GDM1 (cell line): ENCODE measurements at places on chromosomes 6 and 20.

DNA sequence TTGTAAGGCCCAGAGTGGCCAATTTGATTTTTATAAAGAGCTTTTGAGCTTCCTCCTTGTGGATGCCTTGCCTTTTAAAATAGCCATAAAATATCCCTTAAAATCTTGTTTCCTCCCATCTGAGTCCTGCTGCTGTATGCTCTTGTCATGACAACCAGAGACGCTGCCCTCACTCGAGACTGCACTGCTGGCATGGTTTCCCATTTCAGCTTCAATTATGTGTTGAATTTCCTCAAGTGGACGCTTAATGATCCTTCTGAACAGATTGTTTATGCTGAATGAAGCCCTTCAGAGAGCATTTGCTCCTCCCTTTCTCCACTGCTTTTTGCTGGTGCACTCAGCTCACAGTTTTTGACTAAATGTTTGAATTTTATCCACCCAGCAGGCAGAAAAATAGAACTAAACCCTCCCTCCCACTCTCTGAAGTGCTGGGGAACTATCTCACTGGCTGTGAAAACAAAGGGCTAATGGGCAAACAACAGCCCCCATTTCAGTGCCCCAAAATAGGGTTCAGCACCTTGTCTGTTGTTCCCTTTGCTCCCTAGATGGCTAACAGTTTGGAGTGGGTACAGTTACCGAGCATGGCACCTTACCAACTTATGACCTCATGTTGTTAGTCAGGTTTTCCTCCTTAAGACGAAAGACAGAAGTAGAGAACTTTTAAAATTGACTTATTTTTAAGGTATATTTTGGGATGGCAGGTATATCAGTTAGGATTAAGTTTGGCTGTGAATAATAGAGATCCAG lies 45.5 kb upstream of the RNF8 start:
- DNase-seq = no peak

DNA sequence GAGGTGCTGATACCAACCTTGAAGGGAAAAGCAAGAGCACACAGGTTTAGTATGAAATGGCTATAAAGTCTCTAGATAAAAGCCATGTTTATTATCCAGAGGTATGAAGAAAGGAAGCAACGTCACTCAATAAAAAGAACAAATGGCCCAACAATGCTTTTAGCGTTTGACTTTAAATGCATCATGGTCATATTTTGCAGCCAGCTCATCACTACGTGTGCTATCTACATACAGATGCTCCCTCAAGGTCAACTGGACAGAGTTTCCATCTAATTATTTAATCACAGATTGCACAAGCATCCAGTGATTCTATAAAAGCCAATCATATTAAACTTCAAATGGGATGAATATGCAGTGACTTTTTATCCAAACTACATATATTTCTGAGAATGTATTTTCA lies 127.6 kb upstream of the SYNDIG1 start:
- no peak for DNase-seq

GRCh38 chr6:13761361-13762036 lies 49.9 kb upstream of the RANBP9 start:
- DNase-seq = no peak

DNA sequence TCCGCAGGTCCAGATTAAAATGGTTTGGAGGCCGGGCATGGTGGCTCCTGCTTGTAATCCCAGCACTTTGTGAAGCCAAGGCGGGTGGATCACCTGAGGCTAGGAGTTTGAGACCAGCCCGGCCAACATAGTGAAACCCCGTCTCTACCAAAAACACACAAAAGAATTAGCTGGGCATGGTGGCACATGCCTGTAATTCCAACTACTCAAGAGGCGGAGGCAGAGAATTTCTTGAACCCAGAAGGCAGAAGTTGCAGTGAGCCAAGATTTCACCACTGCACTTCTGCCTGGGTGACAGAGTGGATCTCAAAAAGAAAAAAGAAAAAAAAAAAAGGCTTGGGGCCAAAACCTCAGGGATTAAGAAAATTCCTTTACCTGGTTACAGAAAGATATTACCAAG lies 30.5 kb downstream of the C6orf15 start:
- DNase-seq = no peak

GRCh38 chr6:138673346-138674014 lies 100.1 kb upstream of the CCDC28A start:
- no peak for DNase-seq

GRCh38 chr20:51008718-51009117 lies 14.2 kb downstream of the KCNG1 start:
- no peak for DNase-seq

DNA sequence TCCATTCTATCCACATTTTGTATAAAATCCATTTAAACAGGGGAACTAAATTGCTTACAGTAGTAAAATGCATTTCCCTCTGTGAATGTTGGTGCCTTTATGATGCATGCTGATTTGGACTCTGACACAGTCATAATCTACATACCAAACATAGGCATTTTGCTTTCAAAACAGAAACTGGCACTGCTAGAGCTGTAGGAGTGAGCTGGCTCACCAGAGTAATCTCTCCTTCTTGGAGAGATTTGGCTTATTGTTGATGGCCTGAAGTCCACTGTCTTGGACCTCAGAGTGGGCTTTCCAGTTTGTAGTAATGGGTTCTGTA lies 363.2 kb upstream of the FLRT3 start:
- no peak for DNase-seq

GRCh38 chr6:36546308-36546919 lies 865 bp downstream of the STK38 start:
- no peak for DNase-seq

GRCh38 chr20:3323398-3323797 lies 84.1 kb downstream of the DNAAF9 start:
- no peak for DNase-seq

- DNase-seq = no peak
Observed at GRCh38 chr6:33373960-33374910, 17.4 kb upstream of the KIFC1 start.

DNA sequence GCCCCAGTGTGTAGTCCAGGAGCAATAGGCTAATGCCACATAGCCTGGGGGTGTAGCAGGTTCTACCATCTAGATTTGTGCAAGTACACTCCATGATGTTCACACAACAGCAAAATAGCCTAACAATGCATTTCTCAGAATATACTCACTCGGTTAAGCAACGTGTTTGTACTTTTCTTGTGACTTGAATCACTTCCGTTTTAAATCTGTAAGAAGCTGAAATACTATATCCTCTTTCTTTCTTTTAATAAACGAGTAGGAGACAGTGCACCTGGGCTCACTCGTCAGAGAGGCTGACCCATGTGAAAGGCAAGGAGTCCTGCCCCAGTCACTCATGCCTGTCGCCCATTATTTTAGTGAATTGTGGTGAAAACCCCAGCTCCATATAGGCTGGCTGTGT lies 201.6 kb downstream of the FOXA2 start:
- no peak for DNase-seq

DNA sequence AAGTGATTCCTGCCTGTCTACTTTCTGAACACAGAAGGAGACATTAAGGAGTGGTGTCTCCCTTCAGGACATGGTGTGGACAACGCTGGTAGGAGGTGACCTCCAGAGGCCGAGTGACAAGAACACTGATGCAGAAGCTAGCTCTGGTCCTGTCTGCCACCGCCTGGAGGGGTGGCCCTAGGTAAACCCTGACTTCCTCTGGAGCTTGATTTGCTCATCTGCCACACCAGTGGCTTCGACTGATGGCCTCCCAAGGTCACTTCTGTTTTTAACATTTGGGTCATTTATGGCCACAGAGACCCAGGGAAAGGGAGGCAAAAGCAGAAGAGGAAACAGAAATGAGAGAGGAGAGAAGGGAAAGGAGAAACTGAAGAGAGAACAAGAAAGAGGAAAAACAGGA lies 49.4 kb upstream of the SLC22A23 start:
- no peak for DNase-seq

DNA sequence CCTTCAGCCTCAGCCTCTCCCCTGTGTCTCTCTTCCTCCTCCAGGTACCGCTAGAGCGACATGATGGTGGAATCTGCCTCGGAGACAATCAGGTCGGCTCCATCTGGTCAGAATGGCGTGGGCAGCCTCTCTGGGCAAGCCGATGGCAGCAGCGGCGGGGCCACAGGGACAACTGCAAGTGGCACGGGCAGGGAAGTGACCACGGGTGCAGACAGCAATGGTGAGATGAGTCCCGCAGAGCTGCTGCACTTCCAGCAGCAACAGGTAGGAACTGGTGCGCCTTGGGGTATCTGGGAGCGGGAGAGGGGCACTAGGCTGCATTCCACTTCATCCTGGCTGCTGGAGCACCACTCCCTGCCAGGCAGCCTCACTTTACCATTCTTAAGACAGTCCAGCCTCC lies 19.5 kb downstream of the FOXP4 start:
- DNase-seq = no peak

GRCh38 chr20:25056690-25057233 lies 1.2 kb downstream of the ACSS1 start:
- no peak for DNase-seq

DNA sequence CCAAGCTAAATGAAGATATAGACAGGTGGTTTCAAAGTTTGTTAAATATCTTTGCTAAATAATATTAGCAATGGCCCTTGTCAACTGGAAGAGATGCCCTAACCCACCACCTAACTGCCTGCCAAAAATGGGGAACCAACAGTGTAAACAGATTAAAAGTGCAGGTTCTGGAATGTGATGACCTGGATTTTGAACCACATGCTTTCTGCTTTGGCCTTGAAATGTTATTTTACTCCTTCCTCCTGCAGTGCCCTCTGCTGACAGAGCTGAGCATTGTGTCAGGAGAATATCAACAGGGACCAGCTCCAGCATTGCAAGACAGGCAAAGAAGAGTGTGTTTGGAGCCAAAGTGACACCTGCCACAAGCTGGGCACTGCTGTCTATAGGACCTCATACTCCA lies 226.6 kb downstream of the MYLK4 start:
- DNase-seq = peak; percentile 10

DNA sequence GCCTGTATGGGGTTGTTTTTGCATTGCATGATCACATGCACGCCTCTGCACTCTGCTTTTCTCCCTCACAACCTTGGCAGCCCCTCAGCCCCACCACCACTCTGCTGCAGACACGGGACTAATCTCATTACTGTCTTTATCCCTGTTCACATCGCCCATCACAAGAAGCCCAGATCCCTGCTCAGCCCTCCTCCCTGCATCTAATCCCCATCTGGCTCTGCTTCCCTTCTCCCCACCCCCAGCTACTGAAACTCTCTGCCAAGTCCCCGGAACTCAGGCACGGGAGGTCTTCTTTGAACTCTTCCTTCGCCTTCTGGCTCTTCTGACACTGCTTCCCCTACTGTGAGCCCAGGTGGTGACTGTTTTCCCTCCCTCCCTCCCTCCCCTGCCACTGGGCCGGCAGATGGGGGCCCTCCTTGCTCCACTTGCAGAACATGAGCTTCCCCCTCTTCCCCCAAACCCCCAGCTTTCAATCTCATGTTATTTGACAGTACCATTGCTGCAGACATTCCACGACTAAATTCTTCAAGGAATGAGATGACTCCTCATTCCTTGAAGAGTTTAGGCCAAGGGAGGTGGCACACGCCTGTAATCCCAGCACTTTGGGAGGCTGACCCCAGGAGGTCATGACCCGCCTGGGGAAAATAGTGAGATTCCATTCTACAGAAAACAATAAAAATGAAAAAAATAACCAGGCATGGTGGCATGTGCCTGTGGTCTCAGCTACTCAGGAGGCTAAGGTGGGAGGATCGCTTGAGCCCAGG lies 21.9 kb upstream of the TULP1 start:
- DNase-seq = no peak

- DNase-seq = no peak
Observed at GRCh38 chr6:16713597-16713996, 47.7 kb downstream of the ATXN1 start.
